ENCODE measurements at places on chromosomes 5 and 9.
A peak's percentile ranks its signal among the peaks of the same experiment; 100 is the strongest.

DNA sequence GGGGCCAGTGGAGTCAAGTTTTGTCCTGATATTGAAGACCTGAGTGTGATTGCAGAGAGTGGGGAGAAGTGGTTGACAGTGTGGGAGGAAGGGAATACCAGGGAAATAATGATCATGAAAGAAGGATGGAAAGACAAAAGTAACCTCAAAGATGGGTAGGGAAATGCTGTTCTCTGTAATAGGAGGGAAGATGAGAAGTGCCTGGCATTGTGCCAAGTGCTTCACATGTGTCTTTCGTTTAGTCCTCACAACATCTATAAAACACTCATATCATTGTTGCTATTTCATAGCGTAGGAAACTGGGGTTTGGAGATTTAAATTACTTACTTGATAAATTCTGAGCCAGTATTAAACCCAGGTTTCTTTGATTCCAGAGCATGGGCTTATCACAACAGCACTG lies 472.3 kb downstream of the LRRC70 start:
- no peak for DNase-seq

GRCh38 chr5:21776466-21776865 lies 1076.7 kb downstream of the CDH12 start:
- no peak for DNase-seq

DNA sequence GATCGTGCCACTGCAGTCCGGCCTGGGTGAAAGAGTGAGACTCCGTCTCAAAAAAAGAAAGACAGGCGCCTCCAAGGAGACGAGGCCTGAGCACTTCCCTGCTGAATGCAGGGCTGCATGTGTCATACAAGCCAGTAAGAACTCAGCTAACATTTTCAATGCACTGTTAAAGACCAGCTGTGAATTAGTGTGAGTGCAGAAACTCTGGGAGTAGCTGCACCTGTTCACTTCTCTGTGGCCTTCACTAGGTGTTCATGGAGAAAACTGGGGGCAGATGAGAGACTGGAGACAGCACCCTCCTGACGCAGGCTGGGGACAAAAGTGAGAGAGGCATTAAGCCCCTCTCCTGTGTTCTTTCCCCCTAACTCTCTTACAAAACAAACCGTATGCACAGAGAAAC lies 41.8 kb downstream of the FBXO10 start:
- no peak for DNase-seq

DNA sequence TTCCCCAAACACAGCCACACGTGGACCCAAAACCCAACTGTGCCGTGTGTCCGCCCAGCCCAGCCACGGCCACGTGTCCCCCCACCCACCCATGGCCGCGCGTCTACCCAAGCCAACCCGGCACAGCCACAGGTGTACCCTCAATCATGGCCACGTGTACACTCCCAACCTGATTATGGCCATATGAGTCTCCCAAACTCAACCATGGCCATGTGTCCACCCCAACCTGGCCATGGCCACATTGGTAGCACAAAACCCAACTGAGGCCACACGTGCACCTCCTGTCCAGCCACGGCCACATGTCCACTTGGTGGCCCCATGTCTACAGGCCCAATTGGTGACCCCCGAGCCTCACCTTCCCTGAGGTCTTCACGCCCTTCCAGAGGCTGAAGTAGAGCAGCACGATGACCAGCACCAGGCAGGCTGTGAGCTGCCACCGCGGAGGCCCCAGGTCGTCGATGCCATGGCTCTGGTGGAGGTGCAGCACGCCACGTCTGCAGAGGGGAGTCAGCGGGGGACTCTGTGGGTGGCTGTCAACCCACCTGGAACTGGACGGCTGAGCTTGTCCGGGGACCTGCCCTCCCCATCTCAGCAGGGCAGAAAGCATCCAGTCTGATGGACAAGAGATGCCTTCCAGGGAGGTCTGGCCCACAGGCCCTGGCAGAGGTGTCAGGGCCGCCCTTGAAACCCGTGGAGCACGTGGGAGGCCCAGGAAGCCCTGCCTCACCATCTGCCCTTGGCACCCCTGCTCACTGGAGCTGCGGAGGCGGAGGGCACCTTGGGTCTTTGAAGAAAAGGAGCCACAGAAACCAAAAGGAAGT lies 23.5 kb downstream of the SLC6A3 start:
- DNase-seq = no peak

GRCh38 chr5:112757468-112758208 lies 20.0 kb downstream of the APC start:
- peak; percentile 47 for DNase-seq

- no peak for DNase-seq
Observed at GRCh38 chr5:176716320-176716719, 69.0 kb downstream of the TSPAN17 start.
